Esophagus muscularis mucosa (tissue), 4 donors: ENCODE measurements at places on chromosomes 1 and 21. TPM values are rescaled to one million over a fixed set of nuclear protein-coding genes. Genes with fewer than 3 reads are reported as not detected.

GRCh38 chr1:157090196-157090647 lies 9.4 kb downstream of the ETV3L start:
- no peak overlapping the region for H3K27ac ChIP-seq
- no peak for DNase-seq
- no peaks in the 10 kb centered on the region for H3K36me3 ChIP-seq
- no peak overlapping the region for H3K4me3 ChIP-seq
- H3K4me1 ChIP-seq, result peaks cover 14% of the 10 kb centered on the region

Gene C1orf159
- 11.9 TPM for total RNA-seq

Gene PARS2
- total RNA-seq, result 4.0 TPM

Gene ATP1A4
- 2.1 TPM for total RNA-seq
